ENCODE measurements at places on chromosomes 13 and 19.

GRCh38 chr19:41376998-41377365 is 649 bp downstream of the TMEM91 start:
- DNase-seq: no peak

- no peak for DNase-seq
These were observed 769.0 kb upstream of the SLITRK1 start for GRCh38 chr13:84651288-84651687.

GRCh38 chr13:27523346-27524073 is 73.1 kb upstream of the MTIF3 start:
- DNase-seq: no peak

DNA sequence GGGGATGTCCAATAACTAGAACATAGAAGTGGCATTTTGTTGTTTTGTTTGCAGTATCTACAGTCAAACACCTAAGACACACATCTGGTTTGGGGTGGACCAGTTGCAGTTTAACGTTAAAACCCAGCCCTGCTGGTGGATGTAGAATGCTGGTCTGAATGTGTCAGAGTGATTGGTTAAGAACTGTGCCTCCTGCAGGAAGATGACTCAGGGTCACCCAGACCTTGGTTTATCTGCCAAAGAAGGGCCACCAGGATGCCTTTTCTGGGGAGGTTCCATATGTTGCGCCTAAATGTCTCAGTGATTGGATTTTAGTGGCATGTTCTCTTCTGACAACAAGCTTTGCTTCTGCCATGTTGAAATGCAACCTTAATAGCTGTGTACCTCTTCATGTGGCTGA is 23.1 kb downstream of the ZNF536 start:
- no peak for DNase-seq

- DNase-seq: no peak
These were observed 20.8 kb downstream of the RANBP3 start for GRCh38 chr19:5957170-5957569.

GRCh38 chr19:14073925-14074838 is 1.6 kb downstream of the MISP3 start:
- DNase-seq: no peak

- DNase-seq: no peak
These were observed 407.6 kb downstream of the TSHZ3 start for GRCh38 chr19:30941591-30941990.

- no peak for DNase-seq
These were observed 55.8 kb upstream of the KCTD15 start for GRCh38 chr19:33740811-33741396.

DNA sequence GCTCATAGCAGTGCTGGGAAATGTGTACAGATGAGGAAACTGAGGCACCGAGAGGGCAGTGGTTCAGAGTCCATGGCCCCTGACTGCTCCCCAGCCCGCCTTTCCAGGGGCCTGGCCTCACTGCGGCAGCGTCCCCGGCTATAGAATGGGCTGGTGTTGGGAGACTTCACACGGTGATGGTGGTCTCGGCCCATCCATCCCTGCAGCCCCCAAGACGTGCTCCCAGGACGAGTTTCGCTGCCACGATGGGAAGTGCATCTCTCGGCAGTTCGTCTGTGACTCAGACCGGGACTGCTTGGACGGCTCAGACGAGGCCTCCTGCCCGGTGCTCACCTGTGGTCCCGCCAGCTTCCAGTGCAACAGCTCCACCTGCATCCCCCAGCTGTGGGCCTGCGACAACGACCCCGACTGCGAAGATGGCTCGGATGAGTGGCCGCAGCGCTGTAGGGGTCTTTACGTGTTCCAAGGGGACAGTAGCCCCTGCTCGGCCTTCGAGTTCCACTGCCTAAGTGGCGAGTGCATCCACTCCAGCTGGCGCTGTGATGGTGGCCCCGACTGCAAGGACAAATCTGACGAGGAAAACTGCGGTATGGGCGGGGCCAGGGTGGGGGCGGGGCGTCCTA is 15.9 kb downstream of the LDLR start:
- DNase-seq: no peak

DNA sequence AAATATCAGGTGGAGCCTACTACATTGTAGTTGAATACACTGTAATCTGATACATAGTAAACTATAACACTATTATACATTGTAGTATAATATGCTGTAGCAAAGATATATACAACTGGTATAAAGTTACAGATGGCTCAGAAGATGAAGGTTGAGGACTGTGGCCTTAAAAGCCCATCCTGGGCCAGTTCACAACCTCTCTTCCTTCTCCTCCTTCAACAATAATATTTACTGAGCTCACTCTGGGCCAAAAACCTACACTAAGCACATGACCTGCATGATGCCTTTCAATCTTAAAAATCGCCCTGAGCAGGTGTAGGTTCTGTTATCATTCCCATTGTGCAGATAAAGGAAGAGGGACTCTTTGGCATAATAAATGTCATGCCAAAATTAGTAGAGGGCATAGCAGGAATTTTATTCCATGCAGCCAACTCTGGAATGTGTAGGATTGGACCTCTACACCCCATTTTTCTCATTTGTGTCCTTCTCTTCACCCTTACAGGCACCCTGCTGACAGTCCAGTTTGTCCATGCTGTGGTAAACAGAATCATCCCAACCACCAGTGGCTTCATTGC is 14.6 kb upstream of the SIN3B start:
- no peak for DNase-seq

DNA sequence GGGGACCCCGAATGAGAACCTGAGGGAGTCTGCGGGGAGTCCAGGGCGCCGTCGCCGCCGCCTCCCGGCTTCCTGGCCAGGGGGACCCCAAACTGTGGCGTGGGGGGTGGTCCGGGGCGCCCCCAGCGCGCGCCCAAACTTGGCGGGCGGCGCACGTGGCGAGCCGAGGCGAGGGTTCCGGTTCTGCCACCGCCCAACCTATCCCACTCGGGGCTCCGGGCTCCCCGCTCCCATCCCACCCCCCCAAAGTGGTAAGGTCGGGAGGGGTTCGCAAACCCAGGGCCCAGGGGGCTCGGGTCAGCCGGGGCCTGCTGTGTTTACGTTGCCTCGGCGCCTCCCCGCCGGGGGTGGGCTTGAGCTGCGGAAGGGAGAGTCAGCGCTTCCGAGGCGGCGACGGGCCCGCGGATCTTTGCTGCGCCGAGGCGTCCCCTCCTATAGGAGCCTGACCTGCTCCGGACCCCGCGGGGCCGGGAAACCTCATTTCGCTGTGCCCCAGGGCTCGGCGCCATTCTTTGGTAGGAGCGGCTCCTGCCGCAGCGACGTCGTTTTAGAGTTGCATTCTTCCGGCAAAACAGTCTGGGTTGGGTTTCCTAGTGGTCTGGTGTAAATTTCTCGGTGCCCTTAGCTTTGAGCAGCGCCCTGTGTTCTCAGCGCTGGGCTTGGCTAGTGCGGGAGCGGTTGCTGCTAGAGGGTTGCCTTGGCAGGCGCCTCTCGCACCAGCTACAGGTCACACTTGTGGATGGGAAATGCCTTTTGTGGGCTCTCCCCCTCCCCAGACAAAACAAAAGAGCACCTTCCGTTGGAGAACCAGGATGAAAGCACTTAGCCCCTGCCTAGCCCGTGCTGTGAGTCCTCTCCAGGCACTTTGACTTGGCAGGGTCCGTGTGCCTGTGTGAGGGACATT is 1.2 kb downstream of the DAZAP1 start:
- DNase-seq: peak; percentile 53

DNA sequence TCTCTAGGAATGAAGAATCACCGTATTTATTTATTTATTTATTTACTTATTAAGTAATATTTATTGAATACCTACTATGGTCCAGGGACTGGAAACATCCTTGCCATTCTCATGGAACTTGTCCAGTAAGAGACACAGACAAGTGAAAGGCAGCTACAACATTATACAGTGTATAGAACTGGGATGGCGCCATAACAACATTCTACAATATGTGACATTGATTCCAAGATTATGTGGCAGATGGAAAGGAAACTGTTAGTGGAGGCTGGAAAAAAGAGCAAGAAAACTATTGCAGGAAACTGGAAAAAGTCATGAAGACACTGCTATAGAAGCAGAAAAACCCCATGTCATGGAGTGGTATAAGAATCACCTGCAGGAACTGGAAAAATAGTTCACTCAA is 9.4 kb upstream of the TBC1D4 start:
- no peak for DNase-seq

GRCh38 chr13:23509781-23510543 is 60.2 kb upstream of the TNFRSF19 start:
- DNase-seq: no peak

DNA sequence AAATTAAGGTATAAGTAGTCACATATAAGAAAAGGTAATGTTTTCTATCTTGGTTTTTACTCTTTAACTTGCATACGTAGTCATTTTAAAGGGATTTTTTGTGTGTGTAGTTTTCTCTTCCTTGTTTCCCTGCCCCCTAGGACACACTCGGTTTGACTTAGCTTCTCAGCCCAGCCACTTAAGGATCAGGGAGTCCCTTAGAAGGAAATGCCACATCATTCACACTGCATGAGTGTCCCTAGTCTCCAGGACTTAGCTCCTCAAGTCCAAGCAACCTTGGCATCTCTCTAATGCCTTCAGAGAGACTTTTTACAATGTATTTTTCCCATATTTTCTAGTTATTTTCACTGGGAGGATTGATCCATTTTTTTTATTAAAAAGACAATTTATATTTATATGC is 1407.7 kb downstream of the EFNB2 start:
- no peak for DNase-seq

DNA sequence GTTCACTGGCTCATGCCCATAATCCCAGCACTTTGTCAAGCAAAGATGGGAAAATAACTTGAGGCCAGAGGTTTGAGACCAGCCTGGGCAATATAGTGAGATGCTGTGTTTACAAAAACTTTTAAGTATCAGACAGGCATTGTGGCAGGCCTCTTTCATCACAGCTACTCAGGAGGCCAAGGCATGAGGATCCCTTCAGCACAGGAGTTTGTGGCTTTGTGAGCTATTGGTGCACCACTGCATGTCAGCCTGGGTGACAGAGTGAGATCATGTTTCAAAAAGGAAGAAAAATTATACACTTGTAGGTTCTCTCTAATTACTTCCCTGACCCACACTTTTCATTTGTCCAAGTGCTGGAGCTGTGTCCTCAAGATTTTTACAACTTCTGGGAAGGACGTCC is 11.5 kb upstream of the LGALS14 start:
- no peak for DNase-seq

DNA sequence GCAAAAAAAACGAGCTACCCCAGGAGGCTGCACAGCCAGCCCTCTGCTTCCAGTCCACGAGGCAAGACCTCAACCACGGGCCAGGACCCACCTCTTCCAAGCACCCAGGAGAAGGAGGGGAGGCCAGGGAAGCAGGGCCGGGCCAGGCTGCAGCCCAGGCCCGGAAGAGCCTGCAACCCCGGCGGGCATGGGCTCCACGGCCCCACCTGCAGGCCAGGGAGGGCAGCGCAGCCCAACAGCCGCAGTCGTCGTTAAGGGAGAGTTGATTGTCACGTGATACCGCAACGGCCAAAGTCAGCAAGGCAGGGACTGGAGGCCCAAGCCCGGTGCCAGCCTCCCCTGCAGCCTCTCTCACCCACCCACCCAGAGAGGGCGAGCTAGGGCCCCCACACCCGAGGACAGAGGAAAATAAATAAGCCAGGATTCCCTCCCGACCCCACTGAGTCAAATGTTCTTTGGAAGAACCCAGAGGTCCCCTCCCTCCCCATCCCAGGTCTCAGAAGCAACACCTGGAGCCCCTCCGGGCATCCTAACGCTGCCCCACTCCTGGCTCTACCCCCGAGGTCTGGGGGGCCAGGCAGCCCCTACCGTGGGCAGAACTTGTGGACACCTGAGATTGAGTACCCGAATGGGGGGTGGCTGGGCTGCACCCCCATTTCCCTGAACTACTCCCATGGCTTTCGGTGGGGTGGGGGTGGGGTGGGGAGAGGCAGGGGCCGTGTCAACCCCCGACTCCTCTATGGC is 5.2 kb upstream of the REXO1 start:
- peak; percentile 68 for DNase-seq

DNA sequence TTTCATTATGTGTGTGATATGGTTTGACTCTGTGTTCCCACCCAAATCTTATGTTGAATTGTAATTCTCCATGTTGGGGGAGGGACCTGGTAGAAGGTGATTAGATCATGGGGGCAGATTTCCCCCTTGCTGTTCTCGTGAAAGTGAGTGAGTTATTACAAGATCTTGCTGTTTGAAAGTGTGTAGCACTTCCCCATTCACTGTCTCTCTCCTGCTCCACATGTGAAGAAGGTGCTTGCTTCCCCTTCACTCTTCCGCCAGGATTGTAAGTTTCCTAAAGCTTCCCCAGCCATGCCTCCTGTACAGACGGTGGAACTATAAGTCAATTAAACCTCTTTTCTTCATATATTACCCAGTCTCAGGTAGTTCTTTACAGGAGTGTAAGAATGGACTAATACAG is 54.3 kb upstream of the SERTM1 start:
- no peak for DNase-seq

DNA sequence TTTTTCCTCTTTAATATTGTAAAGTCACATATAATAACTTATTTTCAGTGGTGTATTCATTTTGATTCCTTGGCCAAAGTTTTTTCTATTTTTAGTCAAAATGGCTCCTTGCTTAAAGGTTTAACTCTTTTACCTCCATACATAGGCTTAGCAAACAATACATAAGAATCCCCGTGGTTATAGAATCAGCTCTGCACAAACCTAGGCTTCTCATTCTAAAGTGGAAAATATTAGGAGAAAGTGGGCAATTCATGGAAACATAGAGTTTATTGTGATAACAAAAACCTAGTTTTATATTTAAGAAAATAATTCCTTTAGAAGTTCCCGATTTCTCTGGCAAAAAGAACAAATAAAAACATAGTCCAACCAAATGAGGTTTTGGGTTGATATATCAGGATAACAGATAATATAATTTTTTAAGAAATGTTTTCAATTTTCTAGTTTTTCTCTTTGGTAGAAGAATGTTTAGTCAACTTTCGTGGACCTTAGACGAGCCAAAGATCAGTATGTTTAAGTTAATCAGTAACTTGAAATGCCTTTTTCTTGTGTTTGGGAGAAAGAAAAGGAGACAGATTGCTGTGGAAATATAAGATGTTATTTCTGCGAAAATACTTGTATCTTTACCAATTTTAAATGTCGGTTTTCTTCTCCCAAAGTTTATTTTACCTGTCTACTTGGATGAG is 93.4 kb upstream of the KLF12 start:
- DNase-seq: no peak

DNA sequence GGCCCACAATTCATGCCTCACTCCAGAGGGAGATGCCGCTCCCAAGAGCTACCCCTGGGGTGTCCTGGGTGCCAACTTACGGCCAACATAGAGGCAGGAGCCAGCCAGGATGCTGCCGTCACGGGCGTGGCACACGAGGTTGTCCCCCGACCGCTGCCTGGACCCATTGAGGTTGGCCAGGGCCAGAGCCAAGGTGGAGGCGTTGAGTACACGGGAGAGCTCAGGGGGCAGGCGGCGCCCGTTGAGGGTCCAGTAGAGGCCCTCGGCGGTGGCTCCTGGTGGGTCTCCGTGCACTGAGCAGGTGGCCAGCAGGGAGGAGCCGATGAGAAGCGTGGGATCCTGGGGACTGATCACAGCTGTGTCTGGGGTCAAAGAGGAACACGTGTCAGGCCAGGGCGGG is 7.1 kb downstream of the CRLF1 start:
- no peak for DNase-seq

DNA sequence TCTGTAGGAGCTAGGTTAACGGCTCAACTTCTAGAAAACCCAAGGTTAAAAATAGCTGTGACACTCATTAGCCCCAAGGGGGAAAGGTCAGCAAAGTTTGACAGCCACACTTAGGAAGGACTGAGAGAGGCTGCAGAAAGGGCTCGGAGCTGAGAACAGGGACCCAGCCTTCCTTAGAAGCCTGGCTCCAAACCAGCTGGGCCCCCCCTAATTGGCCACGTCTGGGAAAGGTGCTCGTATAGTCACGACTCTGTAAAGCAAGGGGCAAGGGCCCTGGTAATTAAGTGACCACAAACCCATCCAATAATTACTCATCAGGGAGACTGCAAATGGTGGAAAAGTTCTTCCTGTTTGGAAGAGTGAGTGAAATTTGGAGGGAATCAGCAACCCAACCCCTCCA is 90.5 kb downstream of the RNASEH2B start:
- no peak for DNase-seq
